ENCODE measurements at places on chromosomes 2 and 18.

DNA sequence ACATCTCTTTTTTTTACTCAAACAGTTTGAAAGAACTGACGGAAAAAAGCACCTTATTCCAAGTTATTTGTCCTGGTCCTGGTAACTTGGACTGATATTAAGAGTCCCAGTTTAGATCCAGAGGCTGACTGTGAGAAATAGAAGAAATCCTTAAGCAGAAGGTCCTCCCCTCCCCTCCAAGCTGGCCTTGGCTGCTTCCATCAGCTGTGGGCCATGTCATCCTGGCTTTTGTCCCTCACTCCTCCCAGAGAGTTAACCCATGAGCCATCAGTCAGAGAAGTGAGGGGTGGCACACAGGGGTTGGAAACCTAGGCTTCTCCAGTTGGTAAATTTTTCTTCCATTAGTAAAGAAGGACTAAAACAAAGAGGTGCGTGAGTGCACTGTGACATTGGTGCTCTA is 9.7 kb upstream of the NAPG start:
- DNase-seq = no peak

GRCh38 chr2:180959787-180960186 is 20.6 kb upstream of the UBE2E3 start:
- DNase-seq = no peak

GRCh38 chr2:67572721-67573435 is 175.7 kb downstream of the ETAA1 start:
- no peak for DNase-seq

DNA sequence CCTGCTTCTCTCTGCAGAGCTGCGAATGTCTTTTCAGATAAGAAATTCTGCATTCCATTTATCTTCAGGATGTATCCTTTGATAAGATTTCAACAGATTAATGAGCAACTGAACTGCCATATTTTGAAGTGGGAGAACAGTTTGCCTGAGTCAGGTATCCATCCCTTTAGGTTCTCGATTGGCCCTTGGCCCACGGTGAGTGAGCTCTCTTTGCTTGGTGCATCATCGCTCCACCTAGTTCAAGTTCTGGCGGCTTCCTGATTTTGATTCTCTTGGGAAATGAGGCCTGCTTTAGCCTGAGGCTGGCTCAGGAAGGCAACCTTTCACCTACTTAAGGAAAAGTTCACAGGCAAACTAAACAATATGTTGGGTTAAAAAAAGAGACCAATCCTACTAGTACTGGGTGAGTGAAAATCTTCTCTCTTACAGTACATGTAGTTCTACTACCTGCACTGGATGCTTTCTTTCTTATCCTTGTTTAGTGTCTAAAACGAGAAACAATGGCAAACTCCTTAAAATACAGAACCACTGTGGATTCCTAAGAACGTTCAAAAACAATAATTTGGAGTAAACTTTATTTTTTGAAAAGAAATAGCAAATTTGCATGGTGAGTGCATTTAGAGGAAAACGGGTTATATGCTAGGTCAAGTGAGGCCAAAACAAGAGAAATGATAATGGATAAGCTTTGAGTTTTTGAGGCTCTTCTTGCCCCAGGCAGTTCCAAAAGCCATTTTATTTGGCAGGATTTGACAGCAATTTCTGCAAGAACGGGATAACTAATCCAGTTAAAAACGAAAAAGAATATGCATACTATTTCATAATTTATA is 837 bp upstream of the ACSL3 start:
- DNase-seq = no peak

- DNase-seq = no peak
Observed at GRCh38 chr2:164055623-164056022, 319.8 kb upstream of the FIGN start.

DNA sequence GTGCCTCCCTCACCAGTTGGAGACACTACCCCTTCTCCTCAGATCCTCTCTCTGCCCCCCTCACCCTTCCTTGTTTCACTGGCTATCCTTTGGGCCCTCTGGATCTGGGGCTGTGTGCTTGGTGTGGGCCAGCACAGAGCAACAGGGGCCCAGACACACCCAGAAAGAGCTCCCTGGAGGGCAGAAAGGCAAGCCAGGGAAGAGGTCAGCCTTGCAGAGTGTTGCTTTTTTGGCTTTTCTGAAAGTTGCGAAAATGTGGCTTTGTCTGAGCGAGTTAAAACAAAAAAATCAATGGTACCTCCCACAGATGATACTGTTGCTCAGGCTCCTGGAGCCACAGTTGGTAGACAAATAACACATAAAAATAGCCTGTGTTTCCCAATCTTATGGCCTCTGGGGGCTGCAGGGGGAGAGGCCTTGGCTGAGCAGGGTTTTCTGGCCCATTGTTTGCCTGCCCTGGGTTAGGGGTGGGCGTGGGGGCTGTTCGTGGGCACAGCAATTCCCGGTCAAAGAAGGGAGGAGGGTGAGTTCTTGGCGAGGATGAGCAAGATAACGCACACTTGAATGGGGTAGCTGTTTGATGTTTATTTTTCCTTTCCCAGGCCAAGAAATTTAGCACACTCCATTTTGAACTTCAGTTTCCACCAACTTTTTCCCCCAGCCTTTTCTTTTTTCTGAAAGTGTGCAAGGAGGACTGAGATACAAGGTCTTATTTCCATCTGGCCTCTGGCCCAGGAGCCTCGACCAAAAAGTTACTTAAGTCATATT is 167.0 kb upstream of the HAAO start:
- DNase-seq = no peak

Data from nucleus accumbens (tissue), 56 donors.